ENCODE measurements at places on chromosomes 1 and 21.

DNA sequence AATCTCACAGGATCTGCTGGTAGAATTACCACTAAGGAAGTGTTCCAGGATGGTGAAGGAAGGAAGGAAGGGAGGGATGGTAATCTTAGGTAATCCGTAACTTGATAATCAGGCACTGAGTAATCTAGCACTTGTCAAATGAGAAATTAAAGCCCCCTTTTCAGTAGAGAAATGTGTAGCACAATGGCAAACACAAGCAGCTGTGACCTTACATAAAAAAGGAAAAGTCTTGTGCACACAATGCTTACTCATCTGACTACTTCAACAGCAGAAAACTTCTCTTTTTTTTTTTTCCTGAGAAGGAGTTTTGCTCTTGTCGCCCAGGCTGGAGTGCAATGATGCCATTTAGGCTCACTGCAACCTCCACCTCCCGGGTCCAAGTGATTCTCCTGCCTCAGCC is 6.1 kb downstream of the NUP210L start:
- no peak for DNase-seq

DNA sequence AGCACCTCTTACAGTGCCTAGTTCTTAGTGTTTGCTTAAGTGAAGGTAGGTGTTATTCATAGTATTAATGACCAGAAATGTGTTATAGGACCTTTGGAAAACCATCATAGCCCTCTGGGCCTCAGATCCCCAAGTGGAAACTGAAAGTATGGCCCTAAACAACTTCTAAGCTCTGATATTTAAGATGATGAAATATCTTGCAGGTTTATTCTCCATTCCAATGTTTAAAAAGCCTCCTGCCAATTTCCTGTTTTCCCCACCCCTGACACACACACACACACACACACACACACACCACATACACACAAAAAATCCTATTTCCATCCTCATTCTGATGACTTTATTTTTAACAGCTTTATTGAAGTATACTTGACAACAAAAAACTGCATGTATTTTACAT is 108.2 kb downstream of the DIRAS3 start:
- no peak for DNase-seq

DNA sequence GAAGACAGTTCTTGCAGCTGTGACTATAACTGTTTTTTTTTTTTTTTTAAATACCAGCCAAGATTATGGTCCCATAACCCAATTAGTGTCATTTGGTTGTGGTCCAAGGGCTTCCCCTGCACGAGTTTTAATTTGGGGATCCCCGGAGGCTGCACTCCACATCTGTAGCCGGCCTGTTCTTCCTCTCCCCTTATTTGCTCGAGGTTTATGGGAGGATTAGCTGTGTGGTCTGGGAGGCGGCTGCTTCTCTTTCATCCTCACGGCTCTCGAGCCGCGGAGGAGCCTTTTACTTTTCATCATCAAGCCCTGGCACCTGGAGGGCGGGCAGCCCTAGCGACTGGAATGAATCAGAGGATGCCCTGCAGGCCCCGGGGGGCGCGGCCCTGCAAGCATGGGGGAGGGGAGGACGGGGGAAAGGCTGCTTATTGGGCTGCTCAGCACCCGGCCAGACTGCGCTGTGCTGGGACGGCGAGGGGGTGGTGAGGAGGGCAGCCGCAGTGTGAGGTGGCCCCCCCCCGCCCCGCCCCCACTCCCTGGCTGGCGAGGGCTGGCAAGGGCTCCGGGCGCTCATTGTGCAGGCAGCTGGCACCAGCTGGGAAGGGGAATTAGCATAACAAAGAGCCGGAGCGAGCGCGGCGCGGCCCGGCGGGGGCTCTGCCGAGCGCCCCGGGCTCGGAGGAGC is 18.5 kb downstream of the SERTAD4 start:
- peak; percentile 78 for DNase-seq

DNA sequence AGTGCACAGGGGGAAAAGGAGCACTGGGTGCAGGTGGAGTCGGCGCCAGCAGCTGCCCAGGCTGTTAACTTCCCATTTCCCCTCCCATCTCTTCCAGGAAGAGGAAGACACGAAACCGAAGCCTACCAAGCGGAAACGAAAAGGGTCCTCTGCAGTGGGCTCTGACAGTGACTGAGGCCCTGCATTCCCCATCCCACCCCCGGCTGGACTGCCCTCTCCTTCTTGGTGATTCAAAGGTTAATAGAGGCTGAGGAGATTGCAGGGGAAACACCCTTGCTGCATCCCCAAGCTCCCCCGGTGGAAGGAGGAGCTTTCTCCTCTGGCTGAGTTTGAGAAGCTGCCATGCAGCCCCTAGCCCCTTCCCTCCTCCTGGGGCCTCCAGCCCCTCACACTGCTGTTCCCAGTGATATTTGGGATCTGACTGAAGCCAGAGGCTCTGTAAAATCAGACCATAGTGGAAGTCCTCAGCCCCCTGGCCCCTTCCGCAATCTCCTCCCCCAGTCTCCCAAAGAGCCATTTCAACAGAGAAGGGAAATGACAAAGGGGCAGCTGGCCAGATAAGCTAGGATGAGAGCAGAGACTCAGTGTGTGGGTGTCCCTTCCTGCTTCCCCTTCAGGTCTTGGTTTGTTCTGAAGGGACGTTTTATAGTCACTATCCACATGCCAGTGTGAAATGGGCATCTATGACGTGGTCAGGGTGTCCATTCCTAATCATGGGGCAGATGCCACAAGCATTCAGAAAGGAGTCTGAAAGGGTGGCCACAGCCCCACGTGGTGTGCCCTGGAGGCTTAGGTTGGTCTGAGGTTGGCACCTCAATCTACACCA is 1.9 kb upstream of the SLC27A3 start:
- DNase-seq: no peak

- DNase-seq: no peak
These were observed 9.5 kb downstream of the CDC73 start for GRCh38 chr1:193131266-193131860.

GRCh38 chr1:13899856-13900255 is 199.9 kb downstream of the PRDM2 start:
- DNase-seq: no peak

DNA sequence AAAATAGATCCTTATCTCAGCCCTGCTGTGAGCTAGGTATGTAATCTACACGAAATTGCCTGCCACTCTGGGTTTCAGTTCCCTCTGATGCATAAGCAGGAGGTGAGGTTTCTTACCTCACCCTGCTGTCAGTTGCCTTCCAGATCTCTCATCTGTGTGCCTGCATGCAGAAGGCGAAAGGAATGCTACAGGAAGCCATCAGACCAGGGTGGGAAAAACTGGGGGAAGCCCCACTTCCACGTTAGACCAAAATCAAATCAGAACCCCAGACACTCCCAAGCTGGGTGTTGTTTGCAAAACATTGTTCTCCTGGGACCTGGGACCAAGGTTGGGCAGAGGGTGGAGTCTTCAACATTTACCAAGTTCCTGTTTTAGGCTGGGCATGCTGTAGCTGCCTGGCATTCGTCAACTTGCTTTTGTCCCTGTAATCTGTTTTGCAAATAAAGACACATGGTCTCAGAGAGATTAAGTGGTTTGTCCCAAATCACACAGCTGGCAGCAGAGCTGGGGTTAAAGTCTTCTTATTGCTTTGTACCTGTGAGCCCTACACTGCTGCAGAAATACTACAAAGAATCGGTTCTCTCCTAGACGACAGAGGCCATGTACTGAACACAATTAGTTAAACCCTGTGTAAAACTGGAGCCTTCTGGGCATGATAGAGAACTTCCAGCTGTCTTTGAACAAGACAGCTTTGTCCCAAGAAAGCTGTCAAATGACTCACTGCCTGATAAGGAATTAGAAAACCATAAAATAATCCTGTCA is 389.7 kb upstream of the RUNX1 start:
- no peak for DNase-seq

- no peak for DNase-seq
These were observed 17.5 kb downstream of the PDE9A start for GRCh38 chr21:42670884-42671283.

GRCh38 chr1:56814205-56814604 is 5.0 kb downstream of the FYB2 start:
- DNase-seq: no peak

DNA sequence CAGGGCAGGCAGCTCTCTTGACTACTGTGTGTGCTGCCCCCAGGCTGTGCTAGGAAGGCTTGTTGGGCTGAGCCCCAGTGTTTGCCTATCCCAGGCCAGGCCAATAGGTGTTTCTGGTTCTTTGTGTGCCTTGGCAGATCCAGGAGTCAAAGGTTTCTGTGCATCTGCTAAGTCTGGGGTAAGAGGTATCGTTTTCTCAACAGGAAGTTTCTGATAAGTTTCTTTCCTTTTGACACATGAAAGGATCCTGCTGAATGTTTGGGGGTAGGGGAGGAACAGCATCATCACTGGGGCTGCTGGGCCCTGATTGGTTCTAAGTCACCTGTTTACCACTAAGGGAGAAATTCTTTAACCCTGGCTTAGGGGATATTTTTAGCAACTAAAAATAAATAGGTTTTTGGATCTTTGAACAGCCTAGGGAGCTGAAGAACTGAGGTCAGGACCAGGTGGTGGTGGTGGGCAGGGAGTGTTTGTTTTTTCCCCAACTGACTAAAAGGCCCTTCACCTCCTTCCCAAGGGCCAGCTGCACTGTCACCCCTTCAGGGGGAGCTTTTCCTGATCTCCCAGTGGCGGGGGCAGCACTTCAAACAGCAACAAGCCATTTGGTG is 85.1 kb downstream of the KCNN3 start:
- DNase-seq: no peak

DNA sequence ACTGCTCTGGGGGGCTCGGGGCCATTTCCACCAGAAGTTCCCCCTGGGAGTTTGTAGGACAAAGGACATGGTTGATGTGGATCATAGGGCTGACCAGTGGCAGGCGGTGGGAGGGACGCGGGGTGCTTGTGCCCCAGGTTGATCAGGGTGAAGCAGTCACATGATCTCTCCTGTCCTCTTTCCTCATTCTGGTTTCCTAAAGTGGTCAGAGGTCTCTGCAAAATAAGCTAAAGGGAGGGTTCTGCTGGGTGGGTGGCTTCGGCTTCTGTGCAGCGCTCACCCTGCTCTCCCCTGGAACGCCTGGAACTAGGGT is 9.2 kb downstream of the PDXK start:
- DNase-seq: no peak

DNA sequence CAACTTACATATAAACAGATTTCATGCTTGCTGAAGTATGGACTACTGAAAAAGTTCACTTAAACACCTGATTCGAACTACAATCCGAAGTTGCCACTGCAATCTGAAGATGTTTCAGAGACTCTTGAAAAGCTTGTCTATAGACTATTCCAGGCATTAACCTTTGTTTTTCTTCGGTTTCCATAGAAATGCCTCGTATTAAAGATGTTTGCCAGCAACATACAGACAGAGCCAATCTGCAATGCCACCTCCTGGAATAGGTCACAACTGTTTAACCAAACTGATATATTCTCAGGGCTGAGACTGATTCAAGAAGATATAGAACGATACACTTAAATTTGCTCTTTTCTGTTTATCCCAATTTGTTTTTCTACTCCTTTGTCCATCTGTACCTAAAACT is 28.9 kb upstream of the DMRTB1 start:
- DNase-seq: no peak

DNA sequence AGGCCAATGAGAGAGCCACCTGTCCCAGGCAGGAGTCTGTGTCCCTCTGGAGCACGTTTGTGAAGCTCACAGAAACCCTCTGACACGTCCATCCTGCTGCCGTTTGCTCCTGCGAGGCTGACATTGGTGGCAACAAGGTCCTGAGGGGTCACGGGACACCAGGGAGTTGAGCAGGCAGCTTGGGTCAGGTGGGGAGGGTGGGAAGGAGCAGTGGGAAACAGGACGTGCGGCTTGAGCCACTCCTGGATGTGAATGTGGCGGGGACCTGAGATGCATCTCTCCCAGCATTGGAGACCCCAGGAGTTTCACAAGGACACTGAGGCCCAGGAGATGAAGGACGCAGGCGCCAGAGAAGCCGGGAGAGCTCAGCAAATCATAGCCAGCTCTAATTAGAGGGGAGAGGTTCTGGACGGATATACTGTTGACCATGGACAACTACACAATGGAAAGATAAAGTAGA is 149.0 kb downstream of the PEX14 start:
- DNase-seq: no peak

DNA sequence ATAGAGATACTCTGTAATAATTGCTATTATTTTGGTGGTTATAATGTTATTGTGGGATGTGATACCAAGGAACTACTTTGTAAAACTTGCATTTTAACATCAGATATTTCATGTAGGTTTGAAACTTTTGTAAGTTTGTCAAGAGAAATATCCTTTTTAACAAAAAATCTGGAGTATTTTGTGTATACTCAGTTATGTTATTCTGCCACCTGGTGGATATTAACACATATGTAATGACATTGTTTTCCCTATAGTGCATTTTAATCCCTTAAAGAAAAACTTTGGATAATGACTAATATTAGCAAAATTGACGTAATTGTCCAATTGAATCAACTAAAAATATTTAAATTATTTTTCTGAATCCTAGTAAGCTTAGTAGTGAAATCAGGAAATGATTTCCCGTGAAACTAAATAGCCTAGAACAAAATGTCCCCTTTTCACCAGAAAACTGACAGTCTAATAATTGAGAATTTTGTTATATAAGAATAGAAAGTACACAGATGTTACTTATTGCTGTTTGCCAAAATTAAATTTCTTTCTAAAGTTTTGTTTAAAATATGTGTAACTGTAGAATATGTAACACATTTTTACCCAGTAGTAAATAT is 39.6 kb downstream of the KCTD3 start:
- peak; percentile 11 for DNase-seq

- no peak for DNase-seq
These were observed 875 bp downstream of the NCF2 start for GRCh38 chr1:183589384-183589783.

DNA sequence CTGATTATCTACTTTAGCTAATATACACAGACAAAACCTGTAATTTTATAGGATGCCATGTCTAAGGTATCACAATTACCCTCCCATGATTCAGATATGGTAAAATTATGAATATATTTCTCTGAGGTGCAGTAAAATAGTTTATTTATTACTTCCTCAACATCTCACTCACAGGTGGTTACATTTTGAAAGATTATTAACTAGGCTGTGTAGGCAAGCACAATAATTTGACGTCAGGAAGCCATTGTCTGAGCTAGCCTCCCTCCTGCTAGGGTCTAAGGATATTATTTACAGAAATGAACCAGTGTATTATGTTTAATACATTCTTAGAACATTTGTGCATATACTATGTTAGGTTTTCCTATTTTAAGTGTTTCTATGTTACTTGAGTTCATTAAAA is 69.9 kb upstream of the ADGRL2 start:
- no peak for DNase-seq

- DNase-seq: no peak
These were observed 182.0 kb downstream of the PLPP3 start for GRCh38 chr1:56397409-56397808.

DNA sequence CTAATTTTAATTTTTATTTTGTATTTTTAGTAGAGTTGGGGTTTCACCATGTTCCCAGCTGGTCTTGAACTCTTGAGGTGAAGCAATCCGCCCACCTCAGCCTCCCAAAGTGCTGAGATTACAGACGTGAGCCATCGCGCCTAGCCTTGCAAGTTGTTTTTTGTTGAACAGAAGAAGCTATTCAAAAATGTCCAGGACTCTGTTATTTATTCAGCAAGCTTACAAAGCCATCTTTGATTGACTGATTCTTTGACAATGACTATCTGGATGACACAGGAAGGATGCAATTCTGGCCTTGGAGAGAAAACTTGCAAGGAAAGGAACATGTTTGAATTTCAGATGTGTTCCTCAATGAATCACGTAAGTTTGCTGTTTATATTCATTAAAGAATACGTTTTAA is 63.5 kb downstream of the MAP3K7CL start:
- DNase-seq: no peak

Measured in iPS-NIHi11 (cell line).